ENCODE measurements at places on chromosomes 13 and 19. TPM values are rescaled to one million over a fixed set of nuclear protein-coding genes. Genes with fewer than 3 reads are reported as not detected.
A peak's percentile ranks its signal among the peaks of the same experiment; 100 is the strongest.

SMIM17 gene
- total RNA-seq = 13.8 TPM

PINLYP gene
- 13.7 TPM for total RNA-seq

RNF225 gene
- not detected for total RNA-seq

NANOS2 gene
- total RNA-seq = 0.11 TPM

- peaks cover 7% of the 10 kb centered on the region for H3K4me1 ChIP-seq
- no peak overlapping the region for H3K27ac ChIP-seq
- no peaks in the 10 kb centered on the region for H3K27me3 ChIP-seq
- no peaks in the 10 kb centered on the region for H3K36me3 ChIP-seq
Observed at GRCh38 chr13:27536361-27537101, 83.8 kb downstream of the LNX2 start.

DNA sequence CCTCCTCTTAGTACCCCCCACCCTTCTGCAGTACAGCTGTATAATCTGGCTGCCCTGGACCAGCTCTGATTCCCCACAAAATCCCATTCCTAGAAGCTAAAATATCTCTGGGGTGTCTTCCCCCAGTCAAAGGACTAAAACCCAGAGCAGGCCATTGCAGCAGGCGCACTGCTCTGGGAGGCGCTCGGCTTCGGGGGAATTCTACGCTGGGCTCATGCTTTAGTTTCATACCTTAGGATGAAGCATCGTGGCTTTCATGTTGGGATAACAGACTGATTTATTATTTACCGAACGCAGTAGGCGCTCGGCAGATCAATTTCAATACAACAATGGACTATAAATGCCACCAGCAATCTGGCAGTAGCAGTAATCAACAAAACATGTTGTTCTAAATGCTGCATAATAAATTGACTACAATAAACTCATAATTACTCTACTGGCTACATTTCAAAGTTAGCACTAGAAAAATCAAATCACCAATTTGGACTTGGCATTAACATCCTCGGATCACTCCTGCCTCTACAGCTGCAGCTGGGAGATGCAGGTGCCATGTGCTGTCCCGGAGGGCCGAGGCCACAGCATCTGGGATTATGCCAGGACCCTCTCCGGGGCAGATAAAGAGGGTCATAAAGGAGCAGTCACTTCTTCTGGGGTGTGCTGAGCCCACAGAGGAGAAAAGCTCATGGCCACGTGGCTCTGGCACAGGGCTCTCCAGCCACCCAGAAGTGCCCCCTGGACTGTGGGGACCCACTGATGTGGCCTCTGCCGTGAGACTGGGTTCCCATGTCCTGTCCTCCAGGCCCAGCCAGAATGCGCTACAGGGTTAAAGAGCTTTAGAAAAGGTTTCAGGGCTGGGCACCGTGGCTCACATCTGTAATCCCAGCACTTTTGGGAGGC, 35.3 kb downstream of the CEBPG start:
- DNase-seq = peak; percentile 85
- H3K27ac ChIP-seq = no peak overlapping the region
- peaks cover 65% of the 10 kb centered on the region for H3K36me3 ChIP-seq
- H3K4me1 ChIP-seq = peaks cover 39% of the 10 kb centered on the region

DNA sequence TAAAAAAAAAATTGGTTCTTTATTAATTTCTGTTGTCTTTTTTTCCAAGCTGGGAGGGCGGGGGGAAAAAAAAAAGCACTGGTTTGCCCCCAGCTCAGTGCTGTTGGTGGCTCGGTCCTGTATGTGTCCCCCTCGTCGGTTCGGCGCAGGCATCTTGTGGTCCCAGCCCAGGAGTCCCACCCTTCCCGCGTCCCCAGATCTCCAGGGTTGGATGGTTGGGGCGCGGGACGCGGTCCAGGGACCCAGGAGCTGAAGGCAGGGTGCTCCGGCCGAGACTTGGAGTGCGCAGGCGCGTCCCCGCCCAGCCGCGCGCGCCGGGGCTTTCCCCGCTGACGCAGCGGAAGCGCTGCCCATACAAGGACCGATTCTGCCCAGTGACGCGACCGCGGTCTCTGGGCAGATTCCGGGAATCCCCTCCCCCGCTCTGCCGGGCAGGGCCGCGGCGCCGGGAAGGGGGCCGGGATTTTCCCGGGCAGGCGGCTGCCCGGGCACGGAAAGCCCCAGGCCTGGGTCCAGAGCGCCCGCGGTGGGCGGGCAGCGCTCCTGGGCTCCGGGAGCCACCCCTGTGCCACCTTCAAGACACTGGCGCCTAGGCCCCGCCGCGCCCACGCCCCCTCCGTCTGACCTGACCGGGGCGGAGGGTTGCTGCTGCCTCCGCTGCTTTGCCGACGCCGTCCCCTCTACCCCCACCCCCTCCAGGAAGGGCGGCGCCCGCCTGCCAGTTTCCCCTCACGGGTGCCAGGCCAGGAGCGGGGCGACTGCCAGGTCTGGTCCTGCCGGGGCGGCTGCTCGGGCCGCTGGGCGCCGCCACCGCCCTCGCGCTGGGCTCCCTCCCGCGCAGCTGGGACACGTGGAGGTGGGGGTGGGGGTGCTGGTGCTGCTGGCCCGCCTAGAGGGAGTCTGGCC, 2.3 kb downstream of the JUNB start:
- no peak for DNase-seq
- peak overlapping the region; percentile 95 for H3K27ac ChIP-seq

DNA sequence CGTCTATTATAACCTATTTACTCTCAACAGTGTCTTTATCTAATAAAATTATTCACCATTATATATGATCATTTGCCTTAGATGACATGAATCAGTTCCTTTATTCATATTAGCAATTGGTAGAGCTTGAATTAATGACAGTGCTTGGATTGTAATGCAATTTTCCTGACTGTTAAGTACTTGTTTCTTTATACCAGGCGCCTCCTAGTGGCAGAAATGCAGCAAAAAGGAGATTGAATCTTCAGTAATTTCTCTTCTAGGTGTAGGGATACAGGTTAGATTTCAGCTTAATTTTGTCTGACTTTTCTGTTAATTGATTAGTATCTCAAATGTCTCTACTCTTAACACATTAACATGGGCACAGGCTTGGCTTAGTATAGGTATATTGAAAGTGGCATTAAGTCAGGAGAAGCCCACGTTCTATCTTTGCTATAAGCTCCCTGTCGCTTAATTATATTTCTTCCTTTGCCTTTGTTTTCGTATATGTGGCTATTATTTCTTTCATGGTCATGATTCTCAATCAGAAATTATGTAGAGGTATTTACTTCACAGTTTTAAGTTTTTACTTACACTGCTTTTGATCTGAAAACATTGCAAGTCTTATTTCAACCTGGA, 9.1 kb upstream of the LHFPL6 start:
- H3K36me3 ChIP-seq = no peaks in the 10 kb centered on the region
- H3K27ac ChIP-seq = no peak overlapping the region
- H3K27me3 ChIP-seq = no peaks in the 10 kb centered on the region
- DNase-seq = peak; percentile 66
- no peak overlapping the region for H3K4me3 ChIP-seq
- no peaks in the 10 kb centered on the region for H3K4me1 ChIP-seq

GRCh38 chr13:25171170-25171516, 945 bp downstream of the AMER2 start:
- peak overlapping the region; percentile 84 for H3K27ac ChIP-seq
- peaks cover 8% of the 10 kb centered on the region for H3K27me3 ChIP-seq
- peaks cover 11% of the 10 kb centered on the region for H3K36me3 ChIP-seq
- H3K4me1 ChIP-seq = peaks cover 19% of the 10 kb centered on the region

DNA sequence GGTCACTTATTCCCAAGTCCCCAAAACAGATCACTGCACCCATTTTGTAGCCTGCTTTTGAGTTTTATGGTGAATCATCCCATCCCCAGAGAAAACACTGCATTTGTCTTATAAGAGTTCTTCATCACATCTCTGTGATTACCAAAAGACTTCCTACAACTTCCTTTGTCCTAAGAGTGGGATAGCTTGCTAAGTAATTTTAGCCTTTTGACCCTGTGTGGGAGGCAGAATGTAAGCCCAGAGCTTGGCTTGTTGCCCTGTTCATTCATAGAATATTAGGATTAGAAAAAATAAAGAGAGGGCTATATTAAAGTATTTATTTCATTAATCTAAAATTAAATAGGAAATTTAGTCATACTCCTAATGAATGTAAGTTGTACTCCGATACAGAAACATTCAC, 213.3 kb downstream of the MZT1 start:
- H3K4me1 ChIP-seq = no peaks in the 10 kb centered on the region
- H3K27ac ChIP-seq = no peak overlapping the region
- no peaks in the 10 kb centered on the region for H3K27me3 ChIP-seq
- no peak overlapping the region for H3K4me3 ChIP-seq

GRCh38 chr19:13090511-13091231, 12.0 kb downstream of the LYL1 start:
- peaks cover 10% of the 10 kb centered on the region for H3K27me3 ChIP-seq
- peaks cover 82% of the 10 kb centered on the region for H3K36me3 ChIP-seq
- H3K4me3 ChIP-seq = no peak overlapping the region
- peak overlapping the region; percentile 91 for H3K27ac ChIP-seq
- peak; percentile 71 for DNase-seq

GRCh38 chr19:3358689-3359014, 7.7 kb upstream of the NFIC start:
- peaks cover 4% of the 10 kb centered on the region for H3K36me3 ChIP-seq
- H3K4me1 ChIP-seq = peaks cover 37% of the 10 kb centered on the region
- peak overlapping the region; percentile 76 for H3K4me3 ChIP-seq
- H3K27me3 ChIP-seq = peaks cover 2% of the 10 kb centered on the region
- no peak for DNase-seq

DNA sequence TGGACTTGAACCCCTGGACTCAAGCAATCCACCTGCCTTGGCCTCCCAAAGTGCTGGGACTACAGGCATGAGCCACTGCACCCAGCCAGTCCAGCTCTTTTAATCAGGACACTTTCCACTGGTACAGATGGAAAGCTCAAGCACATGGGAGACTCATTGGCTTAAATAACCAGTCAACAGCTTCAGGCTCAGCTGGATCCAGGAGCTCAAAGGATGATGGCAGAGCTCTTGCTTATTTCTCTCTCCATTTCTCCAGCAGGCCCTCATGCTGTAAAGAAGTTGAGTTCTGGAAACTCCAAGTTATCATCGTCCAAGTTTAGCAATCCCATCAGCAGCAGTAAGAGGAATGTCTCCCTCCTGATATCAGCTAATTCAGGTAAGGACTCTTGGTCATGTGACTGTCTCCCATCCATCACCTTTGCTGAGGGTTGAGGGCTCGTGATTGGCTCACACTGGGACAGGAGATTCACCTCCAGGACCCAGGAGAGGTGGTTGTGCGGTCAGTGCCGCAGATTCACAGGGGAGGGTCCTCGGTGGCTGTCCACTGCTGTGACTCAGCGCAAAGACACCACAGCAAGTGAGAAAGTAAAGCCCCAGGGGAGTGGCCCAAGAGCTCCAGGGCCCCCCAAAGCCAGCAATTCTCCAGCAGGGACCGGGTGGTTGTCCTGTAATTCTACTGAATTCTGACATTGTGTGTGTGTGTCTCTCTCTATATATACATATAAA, 5.1 kb downstream of the CCL25 start:
- DNase-seq = no peak
- H3K36me3 ChIP-seq = peaks cover 3% of the 10 kb centered on the region
- H3K4me1 ChIP-seq = no peaks in the 10 kb centered on the region
- H3K27me3 ChIP-seq = no peaks in the 10 kb centered on the region
- H3K4me3 ChIP-seq = no peak overlapping the region
- no peak overlapping the region for H3K27ac ChIP-seq

DNA sequence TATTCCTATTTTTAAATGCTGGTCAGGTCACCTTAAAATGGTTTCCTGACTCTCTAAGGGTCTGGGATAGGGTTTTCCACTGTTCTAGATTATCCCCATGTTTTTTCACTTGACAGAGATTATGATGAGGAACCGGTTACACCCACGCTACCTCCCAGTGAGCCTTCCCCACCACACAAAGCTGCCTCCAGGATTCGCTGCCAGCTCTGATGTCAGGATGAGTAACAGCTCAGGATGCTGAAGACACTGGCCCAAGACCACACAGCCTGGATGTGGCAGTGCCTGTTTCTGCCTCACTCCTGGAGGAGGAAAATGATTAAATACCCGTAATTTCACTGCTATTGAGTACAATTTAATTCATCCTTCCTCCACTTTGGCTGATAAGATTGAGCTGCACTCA, 22.9 kb downstream of the ZNF114 start:
- no peak for DNase-seq
- H3K4me1 ChIP-seq = peaks cover 17% of the 10 kb centered on the region
- H3K27me3 ChIP-seq = no peaks in the 10 kb centered on the region
- H3K4me3 ChIP-seq = no peak overlapping the region

DNA sequence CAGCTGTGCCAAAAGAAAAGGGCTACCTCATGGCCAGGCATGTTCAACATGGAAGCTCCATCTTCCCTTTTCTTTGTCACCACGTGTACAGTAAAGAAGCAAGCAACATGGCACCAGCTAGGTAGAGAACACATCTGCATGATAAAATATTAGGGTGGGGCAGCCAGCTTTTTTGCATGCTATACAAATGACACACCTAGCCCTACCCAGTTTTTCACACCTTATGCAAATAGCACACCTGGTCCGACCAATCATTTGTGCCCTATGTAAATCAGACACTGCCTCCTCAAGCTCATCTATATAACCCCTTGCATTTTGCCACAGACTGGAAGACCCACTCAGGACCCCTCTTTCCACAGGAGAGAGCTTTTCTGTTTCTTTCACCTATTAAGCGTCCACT, 85.5 kb downstream of the STOML3 start:
- DNase-seq = no peak
- no peaks in the 10 kb centered on the region for H3K27me3 ChIP-seq
- no peaks in the 10 kb centered on the region for H3K36me3 ChIP-seq
- H3K27ac ChIP-seq = no peak overlapping the region
- no peak overlapping the region for H3K4me3 ChIP-seq
- no peaks in the 10 kb centered on the region for H3K4me1 ChIP-seq

DNA sequence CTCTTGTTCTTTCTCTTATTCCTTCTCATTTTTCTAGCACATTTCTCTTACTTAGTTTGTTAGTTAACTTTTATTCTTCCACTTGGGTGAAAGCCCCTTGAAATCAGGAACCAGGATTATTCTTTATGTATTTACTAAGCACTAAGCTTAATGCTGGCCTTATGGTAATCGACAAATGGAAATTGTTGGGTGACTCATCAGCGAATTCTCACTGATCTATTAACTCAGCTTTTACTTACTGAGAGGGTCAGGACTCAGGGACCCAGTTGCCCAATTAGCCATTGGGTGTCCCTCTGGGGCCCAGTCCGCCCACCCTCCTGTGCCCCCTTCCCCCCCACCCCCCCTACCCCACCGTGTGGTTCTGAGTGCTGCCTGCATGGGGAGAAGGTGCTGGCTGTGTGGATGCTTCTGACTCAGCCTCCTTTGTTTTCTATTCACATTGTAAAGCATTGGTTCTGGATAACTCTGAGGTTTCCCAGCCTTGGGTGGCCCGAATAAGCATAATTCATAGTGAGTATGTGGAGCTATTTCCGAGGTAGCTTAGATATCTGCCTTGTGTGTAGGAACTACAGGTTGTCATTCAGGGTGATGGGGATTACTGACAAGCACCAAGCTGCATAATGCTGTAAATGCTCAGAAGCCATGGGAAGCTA, 240.9 kb downstream of the FGF9 start:
- no peaks in the 10 kb centered on the region for H3K36me3 ChIP-seq
- peaks cover 4% of the 10 kb centered on the region for H3K4me1 ChIP-seq
- no peak overlapping the region for H3K27ac ChIP-seq
- H3K4me3 ChIP-seq = no peak overlapping the region
